ENCODE measurements at places on chromosomes 1 and 21.

- DNase-seq, result no peak
Measured at GRCh38 chr1:176144526-176144925, 62.6 kb downstream of the COP1 start.

DNA sequence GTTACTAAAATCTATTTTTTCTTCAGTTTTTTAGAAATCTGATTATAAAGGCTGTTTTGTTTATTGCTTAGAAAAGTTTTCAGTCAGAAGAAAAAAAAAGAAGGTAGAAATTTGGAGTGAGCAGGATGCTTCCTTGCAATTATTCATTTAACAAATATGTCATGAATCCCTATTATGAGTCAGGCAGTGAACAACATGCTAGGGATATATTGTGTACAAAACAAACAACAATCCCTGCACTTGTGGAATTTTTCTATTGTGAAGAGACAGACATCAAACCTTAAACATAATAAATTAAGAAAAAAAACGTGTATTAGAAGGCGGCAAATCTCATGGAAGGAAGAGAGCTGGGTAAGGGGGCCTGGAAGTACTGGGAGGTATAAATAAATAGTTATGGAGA is 664.1 kb upstream of the CAMK1G start:
- DNase-seq, result no peak

- DNase-seq, result no peak
Measured at GRCh38 chr1:95146637-95147036, 29.5 kb downstream of the TLCD4 start.

- no peak for DNase-seq
Measured at GRCh38 chr1:159779403-159779851, 1.3 kb upstream of the DUSP23 start.

GRCh38 chr1:84620720-84621313 is 46.6 kb upstream of the CTBS start:
- peak; percentile 95 for DNase-seq

- DNase-seq, result no peak
Measured at GRCh38 chr1:245433561-245433960, 278.8 kb downstream of the KIF26B start.

DNA sequence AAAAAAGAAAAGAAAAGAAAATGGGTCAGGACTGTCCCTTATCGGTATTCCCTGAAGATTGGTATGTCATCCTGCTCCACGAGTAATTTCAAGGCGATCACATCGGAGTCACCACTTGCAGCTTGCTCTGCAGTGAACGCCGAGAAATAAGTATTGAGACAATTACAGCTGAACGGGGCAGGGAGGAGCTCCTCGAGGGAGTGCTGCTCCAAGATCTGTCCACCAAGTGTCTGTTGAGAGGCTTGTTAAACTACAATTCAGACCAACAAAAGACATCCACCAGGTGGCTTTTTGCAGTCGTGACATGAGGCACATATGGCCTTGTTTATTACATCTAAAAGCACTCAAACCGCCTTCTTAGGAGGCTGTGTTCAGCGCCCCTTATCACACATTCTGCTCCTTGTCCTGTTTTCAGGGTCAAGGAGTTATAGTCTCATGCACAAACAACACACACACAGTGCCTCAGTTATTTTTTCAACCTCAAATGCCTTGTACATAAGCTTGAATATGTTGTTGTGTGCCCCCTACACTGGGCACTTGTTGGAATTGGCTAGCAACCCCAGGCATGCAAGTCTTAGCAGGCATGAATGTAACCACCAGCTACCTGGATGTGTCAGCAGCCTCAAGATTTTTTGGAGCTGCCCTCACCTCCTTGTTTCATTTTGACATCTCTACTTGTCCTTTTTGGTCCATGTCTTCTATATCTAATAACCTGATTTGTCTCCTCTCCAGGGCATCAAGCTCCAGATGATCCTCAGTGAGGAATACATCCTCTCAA is 13.0 kb upstream of the CD48 start:
- DNase-seq, result no peak

GRCh38 chr1:177566495-177566894 is 395.7 kb downstream of the BRINP2 start:
- DNase-seq, result no peak

GRCh38 chr1:4048076-4048475 is 148.0 kb upstream of the C1orf174 start:
- no peak for DNase-seq

DNA sequence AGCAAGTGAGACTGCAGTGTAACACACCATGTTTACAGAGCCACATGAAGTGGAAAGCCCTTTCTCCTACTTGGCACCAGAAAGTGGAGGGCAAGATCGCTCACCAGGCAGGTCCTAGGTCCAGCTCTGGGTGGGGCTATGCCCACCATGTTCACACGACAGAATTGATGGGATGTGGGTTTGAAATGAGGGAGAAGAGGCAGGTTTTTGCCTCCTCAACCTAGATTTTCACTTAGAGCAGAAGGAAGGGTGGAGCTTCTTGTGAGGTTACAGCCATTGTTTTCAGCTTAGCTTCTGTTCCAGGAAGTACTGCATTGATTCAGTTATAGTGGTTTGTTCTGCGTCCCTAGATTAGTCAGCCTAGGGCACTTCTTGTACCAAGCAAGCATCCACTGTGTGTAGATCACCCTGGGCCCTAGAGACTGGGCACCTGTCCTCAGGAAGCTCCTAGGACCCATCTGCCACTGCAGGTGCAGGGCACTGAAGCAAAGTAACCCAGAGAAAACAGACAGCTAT is 2.3 kb downstream of the CD53 start:
- peak; percentile 25 for DNase-seq

- DNase-seq, result no peak
Measured at GRCh38 chr1:89905395-89906058, 84.7 kb downstream of the LRRC8D start.

GRCh38 chr1:206011057-206011456 is 7.9 kb upstream of the RAB7B start:
- DNase-seq, result no peak

DNA sequence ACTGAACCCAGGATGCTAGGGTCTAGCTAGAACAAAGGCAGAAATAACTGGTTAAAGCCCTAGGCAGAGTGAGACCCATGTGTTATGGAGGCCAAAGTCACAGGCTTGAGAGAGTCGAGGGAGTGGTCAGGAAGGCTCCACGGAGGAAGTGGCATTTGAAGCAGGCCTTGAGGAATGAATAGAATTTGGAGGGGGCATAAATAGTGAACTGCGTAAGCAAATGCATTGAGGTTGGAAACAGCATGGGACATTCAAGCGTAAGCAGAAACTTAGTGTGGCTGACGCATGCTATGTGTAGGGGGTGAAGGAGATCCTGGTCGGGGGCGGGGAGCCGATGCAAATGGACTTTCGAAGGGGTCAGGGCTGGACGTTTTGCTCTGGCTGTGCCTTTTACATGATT is 11.5 kb downstream of the AZIN2 start:
- DNase-seq, result no peak

DNA sequence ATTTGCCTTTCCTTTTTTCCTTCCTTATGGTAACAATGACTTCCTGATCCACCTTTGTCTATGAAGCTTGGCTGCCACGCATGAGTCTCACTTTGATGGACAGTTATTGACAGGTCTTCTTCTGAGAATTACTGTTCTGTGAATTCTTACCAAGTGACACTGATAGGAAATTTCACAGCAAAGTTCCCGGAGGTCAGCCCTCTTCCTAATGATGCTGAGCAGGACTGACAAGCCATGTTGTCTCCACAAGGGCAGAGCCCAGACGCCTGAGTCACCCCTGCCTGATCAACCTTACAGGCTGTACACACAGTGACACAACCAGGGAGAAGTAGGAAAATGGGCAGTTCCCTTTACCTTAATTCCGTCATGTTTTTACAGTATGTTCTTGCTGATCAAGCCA is 44.2 kb downstream of the ZC3H11B start:
- no peak for DNase-seq

DNA sequence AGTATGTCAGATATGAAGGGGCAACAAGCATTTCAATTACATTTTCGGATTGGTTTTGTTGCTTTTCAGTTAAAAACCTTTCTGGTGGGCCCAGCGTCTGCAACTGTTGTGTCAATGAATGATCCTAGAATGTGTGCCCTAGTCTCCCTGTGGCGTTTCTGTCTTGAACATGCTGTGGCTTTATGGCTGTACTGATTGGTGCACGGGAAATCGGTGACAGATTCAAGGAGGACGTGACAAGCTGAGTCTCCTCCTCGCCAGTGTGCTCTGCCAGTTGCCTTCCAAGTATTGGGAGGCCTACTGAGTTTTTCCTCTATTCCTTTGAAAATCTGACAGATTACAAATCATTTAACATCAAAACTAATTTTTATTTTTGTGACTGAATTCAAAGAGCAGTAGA is 127.6 kb downstream of the ZP4 start:
- no peak for DNase-seq

DNA sequence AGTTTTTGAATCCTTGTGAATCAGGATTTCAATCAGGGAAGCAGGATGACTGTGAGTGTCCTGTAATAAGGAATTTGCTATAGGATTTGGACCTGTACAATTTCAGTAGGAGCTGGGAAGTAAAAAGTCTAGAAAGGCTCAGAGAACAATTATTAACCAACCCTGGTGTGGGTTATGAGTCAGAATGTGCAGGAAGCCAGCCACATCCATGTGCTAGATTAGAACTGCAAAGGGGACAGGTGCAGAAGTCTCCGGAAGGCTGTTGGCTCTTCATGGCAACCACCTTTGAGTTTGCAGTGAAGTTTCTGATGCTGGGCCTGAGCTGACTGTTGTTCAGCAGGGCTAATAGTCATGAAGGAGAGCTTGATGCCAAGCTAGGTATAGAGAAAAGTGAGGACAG is 70.7 kb downstream of the SPATA46 start:
- DNase-seq, result no peak

GRCh38 chr1:30816211-30817076 is 58.9 kb upstream of the LAPTM5 start:
- no peak for DNase-seq

DNA sequence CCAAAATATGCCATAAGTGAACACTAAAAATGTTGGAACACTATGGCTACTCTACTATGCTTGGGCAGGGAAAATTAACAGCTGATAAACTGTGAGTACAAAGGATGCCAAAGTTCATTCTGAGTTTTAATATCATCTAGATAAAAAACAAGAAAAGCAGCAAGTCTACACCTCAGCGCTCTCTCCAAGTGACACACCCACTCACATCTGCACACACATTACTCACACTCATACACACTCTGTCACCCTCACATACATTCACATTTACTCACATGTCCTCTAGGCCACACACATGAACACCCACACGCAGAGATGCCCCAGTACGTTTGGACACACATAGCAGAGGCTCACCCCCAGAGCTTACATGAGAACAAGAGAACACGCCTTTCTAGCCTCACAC is 87.3 kb upstream of the RAB4A start:
- no peak for DNase-seq
